ENCODE measurements at places on chromosomes 4 and X.

GRCh38 chr4:63393544-63393943 is 1015.7 kb downstream of the TECRL start:
- DNase-seq: no peak

DNA sequence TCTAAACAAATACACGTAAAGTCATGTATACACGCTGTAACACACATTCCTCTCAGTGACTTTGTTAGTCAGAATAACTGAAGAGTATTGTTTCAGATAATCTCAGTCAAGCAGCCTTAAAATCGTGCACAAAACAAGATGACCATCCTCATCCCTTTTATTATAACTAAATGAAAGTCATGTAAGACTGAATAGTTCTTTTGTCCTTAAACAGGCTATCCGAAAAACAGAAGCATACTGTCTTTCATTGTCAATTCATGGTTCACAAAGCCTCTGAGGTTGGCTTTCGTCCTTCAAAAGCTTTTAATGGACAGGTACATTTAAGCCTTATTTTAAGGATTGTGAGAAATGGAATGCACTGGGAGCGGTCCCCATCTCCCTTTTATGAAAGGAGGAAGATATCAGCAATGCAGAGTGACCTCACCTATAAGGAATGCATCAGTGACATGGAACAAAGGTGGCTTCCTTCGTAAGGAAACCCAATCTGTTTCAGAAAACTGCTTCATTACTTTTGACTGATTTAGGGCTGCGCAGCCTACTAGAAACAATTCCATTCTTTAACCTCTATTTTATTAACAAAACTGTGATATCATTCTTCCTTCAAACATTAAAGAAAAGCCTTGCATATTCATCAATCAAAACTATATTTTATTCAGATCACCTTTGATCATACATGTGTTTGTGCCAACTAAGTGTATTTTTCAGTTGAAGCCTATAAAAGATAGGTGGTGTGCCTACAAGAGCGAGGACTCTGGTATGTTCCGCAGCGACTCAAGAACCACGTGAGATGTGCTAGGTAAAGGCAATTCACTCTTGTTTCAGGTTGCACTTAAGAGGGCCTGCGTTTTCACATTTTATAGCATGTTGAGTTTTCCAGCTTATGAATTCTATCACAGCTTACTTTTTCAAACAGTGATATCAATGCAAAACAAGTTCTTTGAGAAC is 19.2 kb downstream of the SH3RF1 start:
- no peak for DNase-seq

- DNase-seq: no peak
Observed at GRCh38 chrX:1106478-1107210, 105.8 kb downstream of the CRLF2 start.

GRCh38 chrX:154531626-154532025 is 15.0 kb downstream of the G6PD start:
- DNase-seq: no peak

- no peak for DNase-seq
Observed at GRCh38 chr4:24322995-24323394, 261.4 kb downstream of the DHX15 start.

- no peak for DNase-seq
Observed at GRCh38 chr4:138494931-138495330, 252.8 kb upstream of the SLC7A11 start.

DNA sequence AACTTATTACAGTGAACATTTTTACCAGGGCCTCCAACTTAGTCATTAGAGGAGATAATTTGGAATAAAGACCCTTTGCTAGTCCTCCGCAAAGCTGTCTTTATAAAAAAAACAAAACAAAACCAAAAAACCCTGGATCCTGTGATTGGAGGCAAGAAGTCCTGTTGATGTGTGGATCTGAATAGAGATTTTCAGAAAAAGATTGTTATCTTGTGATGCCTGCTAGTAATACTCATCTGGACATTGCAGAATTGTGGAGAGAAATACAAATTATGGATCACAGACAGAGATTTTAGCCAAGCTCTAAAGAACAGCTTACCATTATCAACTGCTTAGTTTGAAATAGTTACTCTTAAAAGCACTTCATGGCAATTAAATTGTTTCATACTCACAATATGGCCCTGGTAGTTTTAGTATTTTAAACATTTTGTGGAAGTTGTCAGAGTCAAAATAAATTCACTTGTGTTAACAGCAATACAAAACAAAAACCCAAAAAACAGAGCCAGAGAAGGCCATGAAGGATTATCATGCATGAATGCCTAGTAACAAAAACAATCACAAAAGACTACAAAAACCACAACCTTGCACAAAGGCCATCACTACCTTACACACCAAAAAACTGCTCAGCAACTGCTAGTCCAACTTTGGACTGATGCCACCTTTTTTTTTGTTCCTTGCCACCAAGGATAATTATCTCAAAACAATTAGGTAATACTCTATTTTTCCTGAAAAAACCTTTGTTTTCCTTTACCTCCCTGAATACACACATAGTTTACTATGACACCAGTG is 514.5 kb upstream of the SLIT2 start:
- DNase-seq: no peak

- DNase-seq: no peak
Observed at GRCh38 chr4:53476232-53477037, 99.0 kb downstream of the FIP1L1 start.

DNA sequence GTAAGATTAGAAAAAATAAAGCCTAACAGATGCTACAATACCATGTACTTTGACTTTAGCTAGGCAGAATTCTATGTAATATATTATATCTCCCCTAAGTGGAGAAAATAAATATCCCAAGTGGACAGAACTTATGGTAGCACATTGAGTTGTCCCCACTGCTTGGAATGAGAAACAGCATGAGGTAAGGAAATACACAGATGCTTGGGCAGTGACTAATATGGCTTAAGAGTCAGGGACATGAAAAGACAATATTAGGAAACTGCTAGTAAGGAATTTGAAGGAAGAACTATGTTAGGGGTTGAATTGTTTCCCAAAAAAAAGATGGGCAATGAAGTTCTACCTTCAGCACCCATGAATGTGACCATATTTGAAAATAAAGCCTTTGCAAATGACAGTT is 2265.1 kb downstream of the PCDH7 start:
- no peak for DNase-seq

GRCh38 chrX:35351795-35352483 is 409.3 kb downstream of the FAM47B start:
- peak; percentile 39 for DNase-seq

- DNase-seq: no peak
Observed at GRCh38 chr4:113112338-113112978, 63.0 kb downstream of the ANK2 start.

DNA sequence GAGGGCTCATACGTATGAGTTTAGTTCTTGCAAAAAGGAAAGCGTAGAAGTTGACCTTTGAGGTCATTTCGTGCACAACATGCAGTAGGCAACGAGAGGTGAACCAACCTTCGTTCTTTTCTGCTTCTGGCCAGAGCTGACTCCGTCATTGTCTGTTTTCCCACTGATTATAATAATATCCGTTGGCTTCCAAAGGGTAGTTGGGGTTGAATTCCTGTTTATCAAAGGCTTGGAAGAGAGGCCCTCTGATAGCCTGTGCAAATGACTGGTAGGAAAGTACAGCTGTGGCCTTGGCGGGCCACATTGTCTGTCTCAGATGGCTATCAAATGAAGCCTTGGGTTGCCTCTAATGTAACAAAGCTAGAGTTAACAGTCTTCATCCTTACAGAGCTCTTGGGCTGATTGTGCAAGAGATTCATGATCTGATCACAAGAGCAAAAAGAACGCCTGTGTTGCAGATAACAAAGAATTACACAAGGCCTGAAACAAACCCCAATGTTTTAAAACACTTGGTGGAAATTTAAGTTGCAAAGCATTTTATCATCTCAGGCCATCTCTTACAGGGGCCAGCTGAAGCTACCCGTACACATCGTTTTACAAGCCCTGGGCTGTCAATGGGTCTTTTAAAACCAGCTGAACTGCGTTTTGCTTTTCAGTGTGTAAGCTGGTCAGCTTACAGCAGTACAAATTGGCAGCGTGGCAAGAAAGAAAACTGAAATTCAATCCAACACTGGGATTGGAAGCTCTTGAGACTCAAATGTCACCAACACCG is 46.1 kb upstream of the FAM9C start:
- DNase-seq: no peak

- DNase-seq: no peak
Observed at GRCh38 chrX:140817943-140818342, 108.4 kb downstream of the LINC00632 start.

DNA sequence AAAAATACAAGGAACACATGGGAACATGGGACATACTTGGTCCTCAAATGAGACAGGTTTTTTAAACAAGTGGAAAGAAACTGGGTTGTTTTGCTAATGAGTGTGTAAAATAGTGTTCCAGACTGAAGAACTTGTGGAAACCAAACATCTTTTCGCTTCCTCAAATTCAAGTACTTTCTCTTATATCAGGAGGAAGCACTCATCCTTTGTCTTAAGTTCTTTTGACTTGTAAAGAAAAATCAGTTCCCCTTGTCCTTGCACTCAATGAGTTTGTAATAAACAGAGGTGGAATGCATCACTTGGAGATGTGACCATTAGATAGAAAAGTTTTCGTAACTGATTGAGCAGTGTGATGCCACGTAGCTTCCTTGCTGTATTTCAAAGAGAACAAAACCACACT is 101.1 kb downstream of the PHOX2B start:
- DNase-seq: no peak

DNA sequence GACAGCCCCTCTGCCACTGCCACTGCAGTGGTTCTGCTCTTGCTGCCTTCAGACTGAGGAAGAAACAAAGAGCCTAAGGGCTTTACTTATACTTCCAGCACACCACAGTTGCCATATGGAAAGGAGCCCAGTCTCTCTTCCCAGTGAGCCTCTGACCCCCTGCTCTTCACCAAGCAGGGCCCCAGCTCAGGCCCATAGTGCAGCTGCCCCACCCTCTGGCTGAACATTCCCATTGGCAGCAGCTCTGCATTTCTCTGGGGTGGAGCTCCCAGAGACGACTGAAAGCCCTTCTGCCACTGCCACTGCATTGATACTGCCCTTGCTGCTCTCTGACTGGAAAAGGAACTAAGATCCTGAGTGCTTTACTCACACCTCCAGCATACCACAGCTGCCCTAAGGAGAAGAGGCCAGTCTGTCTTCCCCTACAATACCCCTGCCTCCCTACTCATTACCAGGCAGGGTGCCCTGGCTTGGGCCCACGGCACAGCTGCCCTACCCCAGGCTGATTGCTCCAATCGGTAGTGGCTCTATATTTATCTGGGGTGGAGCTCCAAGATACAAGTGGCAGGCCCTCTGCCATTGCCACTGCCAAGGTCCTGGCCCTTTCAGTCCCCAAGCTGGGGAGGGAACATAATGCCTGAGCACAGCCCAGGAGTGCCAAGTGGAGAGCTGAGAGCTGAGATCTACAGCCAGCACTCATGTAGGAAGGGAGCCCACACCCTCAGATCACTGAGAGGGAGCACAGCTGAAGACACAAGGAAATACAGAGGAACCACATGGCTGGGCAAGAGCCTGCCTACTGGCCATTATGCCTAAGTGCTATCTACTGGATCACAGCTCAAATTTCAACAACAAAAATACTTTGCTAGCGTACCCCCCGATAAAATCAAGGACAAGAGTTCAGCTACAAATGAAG is 36.0 kb downstream of the AWAT2 start:
- peak; percentile 28 for DNase-seq

DNA sequence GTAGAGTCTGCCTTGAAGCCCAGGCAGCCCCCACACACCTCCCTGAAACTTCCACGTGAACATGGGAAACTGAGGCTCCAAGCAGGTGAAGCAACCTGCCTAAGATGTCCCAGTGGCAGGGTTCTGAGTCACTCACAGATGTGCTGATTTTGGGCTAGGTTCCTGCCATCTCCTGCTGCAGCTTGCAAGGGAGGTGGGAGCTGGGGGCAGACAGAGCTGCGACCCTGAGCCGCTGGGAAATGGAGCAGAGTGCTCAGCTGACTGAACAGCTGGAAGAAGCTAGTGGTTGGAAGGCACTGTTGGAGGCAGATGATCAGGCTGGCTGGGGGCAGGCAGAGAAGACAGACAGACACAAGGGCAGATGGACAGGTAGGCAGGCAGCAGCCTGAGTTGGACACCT is 3.6 kb upstream of the FATE1 start:
- no peak for DNase-seq

- DNase-seq: no peak
Observed at GRCh38 chrX:5646818-5647217, 581.8 kb downstream of the NLGN4X start.

- no peak for DNase-seq
Observed at GRCh38 chr4:146049802-146050201, 111.2 kb upstream of the ZNF827 start.

GRCh38 chr4:119244832-119245231 is 32.3 kb downstream of the USP53 start:
- DNase-seq: no peak
